ENCODE measurements at places on chromosomes 11 and 22.

GRCh38 chr11:126438272-126438671, 82.8 kb downstream of the ST3GAL4 start:
- DNase-seq, result no peak

GRCh38 chr11:67409261-67409666, 5.4 kb downstream of the TBC1D10C start:
- no peak for DNase-seq

DNA sequence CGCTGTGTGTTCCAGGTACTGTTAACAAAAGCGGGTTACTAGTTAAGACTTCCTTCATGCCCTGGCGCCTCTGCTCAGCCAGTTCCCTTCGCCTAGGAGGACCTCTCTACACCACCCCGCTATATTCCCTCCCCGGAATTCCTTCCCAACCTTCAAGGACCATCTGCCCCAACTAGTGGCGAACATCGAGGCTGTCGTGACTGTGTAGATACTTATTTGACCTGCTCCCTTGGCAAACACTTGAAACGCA, 450 bp upstream of the BCL2L13 start:
- no peak for DNase-seq

GRCh38 chr11:22640862-22641261, 15.2 kb upstream of the FANCF start:
- no peak for DNase-seq

- DNase-seq, result no peak
Measured at GRCh38 chr11:10350334-10350733, 45.5 kb downstream of the ADM start.

DNA sequence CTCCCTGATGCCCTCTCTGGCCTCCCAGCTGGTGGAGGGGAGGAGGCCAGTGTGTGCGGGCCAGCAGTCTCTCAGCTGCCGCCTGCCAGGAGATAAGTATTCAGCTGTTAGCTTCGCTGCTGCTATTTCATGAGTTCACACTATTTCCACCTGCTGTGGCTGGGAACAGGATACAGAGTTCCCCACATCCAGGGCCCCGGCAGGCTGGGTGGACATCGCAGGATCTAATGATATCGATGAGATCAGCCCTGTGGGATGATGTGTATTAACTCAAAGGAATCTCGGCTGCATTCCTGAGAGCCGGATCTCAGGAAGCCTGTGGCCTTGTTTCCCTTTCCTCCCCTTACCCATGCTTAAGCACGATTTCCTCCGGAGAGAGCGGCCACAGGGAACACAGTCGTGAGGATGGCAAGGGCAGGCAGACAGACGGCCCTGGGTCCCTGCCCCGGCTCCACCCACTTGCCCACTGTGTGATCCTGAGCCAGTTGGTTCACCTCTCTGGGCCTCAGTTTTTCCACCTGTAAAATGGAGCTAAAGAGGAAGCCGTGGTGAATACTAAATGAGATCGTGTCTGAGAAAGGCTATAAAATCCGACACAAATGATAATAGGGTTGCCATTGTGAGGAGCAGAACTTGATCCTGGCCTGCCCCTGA, 6.5 kb upstream of the PVALB start:
- DNase-seq, result no peak

- peak; percentile 70 for DNase-seq
Measured at GRCh38 chr11:73623686-73624085, 22.7 kb upstream of the PLEKHB1 start.

DNA sequence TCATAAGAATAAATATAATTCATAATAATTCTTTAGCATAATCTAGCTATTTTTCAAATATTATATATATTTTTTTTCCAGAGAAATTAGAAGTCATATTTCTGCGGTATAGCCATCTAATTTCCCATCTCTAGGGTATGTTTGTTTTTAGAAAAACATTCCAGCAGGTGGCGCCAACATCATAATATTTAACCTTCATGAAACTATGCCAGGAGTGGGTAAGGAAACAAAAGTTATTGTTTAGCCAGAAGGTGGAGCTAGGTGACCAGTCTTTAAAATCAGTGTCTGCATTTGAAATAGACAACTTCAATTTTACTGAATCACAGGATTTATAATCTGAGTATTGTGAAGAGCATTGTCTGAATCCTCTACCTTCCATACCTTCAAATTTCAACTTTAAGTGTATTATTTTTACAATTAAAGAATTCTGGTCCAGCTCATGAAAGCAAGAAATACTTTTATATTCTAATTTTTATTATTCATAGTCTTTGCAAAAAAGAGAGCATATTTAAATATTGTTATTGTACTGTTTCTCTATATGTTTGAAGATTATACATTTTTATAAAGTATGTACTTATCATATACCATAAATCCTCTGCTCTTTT, 15.7 kb upstream of the CCDC179 start:
- DNase-seq, result no peak

DNA sequence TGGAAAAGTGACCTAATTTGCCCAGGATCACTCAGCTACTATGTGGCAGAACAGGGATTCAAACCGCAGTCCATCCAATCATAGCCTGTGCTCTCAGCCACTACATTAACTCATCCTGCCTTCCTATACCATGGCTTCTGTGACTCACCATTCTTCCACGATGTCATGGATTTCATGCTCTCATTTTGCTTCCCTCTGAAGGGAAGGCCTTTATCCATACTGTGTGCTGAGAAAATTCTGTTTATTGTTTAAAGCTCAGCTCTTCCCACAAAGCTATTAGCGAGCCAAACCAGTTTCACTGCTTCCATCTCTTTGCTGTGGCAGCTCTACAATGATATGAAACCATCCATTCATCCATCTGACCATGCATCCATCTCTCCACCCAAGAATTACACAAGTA, 289.9 kb downstream of the TENM4 start:
- no peak for DNase-seq

- no peak for DNase-seq
Measured at GRCh38 chr11:20443596-20443995, 56.1 kb downstream of the PRMT3 start.

DNA sequence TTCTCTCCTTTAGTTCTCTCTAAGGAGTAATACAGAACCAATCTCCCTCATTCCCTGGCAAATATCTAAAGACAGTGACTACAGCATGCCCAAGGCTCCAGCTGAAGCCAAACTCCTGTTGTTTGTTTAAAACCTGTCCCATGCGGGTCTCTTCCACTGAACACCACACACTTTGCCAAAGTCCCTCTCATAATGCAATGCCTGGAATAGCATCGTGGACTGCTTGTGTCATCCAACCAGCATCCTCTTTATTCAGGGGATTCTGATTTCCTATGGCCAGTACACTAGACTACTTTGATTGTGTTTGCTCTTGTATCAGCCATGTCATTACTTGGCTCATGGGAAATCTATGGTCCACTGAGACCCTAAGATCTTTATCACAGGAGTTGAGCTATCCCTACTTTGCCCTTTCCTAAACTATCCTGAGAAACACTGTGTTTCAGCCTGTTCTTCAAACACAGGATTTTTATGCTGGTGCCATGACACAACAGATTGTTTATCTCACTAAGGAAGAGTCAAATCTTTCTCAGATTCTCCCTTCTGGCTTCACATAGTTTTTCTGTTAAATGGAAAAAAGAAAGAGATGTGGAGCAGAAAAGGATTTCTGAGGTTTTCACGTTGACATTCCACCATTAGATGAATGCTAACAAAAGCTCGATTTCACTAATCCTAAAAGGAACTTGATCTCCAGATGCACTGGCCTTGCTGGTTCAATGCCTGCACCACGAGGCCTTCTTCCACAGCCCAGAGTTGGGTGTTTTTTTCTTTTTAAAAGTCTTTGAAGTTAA, 15.9 kb upstream of the IRAG1 start:
- no peak for DNase-seq

DNA sequence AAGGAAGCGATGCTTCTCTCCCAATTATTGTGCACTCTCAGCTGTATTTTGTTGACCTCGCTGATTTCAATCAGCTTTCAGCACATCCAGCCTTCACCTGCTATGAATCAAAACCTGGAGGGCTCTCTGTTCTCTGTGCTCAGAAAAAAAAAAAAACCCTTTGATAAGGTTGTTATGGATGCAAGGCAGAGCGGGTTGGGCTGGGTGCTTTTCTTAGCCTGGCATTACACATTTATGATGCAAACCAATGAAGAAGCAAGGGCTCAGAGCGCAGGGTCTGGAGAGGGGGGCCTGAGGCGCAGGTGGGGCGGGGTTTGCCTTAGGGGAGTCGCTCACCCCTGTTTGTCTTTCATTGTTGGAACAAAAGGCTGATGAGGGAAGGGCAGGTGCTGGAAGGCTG, 86.0 kb upstream of the CADM1 start:
- DNase-seq, result no peak

- no peak for DNase-seq
Measured at GRCh38 chr22:29255064-29255621, 12.6 kb downstream of the RHBDD3 start.

DNA sequence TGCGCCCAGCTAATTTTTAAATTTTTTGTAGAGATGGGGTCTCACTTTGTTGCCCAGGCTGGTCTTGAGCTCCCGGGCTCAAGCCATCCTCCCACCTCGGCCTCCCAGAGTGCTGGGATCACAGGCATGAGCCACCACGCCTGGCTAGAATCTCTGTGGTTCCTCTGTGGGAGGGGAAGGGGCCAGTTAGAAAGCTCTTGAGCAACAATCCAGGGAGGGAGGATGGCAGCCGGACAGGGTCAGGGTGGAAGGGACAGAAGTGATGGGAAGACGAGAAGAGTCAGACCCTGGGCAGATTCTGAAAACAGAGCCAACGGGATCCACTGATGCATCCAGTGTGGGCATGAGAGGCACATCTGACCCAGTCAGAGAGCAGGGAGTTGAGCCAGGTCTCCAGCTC, 38.9 kb upstream of the MN1 start:
- DNase-seq, result no peak

- no peak for DNase-seq
Measured at GRCh38 chr11:43922295-43922648, 20.2 kb upstream of the C11orf96 start.

- DNase-seq, result peak; percentile 78
Measured at GRCh38 chr11:46238967-46239800, 38.3 kb upstream of the CREB3L1 start.

DNA sequence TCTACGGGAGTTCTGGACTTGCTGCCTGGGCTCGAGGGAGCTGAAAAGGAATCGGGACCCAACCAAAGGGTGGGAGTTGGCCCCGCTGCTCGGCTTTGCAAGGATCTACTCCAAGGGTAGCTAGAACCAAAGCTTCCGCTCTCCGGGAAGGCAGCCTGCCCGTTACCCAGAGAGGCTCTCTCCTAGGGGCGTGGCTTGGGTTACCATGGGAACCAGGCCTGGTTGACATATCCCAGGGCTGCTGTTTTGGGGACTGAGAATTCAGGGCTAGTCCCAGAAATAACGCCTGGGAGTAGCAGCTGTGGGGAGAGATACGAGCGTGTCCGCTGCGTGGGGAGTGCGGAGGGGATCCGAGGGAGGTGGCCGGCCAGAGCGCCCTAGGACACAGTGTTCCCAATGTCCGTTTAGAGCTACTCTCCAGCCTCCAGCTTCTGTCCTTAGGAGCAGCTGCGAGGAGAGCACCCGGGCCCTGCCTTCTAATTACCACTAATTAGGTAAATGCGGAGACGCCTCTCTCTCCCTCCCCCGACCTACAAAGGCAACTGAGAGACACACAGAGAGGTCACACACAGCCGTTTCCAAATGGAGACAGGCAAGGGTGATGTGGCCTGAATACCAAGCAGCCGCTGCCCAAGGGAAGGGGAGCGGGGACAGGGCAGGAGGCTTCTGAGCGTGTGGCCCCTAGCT, 141.6 kb upstream of the CADM1 start:
- DNase-seq, result peak; percentile 93

- DNase-seq, result peak; percentile 19
Measured at GRCh38 chr11:17846852-17847453, 112.4 kb downstream of the KCNC1 start.

- no peak for DNase-seq
Measured at GRCh38 chr11:111879637-111879960, 258 bp downstream of the CFAP68 start.

DNA sequence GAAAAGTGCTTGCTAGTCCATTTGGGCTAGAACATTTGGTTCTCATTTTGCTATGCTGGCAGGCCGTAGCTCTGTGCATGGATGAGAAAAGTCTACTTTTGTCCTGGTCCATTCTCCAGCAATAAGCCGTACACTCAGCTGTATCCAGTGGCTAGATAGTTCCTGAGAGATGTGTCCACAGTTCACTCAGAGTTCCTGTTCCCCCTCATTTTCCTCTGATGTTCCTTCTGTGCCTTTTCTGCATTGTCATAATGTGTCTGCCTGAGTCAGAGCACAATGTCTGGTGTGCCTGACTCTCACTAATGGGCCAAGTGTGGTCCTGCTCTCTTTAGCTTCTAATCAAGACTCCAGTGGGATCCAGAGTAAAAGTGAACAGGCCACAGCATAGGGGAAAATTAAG, 215.7 kb upstream of the CTSC start:
- DNase-seq, result no peak

DNA sequence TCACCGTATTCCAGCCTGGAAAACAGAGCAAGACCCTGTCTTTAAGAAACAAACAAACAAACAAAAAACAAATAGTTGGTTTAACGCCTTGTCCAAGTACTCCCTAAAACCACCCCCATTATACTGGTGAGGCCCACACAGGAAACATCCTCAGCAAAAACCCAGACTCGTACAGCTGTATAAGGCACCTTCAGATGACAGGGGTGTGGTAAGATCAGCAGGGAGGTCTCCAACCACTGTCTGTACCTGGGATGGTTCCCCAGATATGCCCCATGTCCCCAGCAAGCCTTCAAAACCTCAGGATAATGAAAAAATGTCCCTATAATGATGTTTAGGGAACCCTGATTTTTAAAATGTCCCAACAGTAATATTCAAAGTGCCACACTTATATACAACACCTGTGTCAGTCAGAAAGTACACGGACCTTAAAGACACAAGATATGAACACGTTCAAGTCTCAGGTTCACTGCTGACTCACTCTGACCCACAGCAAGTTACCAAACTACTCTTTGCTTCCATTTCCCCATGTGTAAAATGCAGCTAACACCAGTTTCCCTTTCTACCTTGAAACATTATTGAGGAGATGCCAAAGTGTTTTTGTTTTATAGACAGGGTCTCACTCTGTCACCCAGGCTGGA, 9.3 kb downstream of the SF3A1 start:
- no peak for DNase-seq

DNA sequence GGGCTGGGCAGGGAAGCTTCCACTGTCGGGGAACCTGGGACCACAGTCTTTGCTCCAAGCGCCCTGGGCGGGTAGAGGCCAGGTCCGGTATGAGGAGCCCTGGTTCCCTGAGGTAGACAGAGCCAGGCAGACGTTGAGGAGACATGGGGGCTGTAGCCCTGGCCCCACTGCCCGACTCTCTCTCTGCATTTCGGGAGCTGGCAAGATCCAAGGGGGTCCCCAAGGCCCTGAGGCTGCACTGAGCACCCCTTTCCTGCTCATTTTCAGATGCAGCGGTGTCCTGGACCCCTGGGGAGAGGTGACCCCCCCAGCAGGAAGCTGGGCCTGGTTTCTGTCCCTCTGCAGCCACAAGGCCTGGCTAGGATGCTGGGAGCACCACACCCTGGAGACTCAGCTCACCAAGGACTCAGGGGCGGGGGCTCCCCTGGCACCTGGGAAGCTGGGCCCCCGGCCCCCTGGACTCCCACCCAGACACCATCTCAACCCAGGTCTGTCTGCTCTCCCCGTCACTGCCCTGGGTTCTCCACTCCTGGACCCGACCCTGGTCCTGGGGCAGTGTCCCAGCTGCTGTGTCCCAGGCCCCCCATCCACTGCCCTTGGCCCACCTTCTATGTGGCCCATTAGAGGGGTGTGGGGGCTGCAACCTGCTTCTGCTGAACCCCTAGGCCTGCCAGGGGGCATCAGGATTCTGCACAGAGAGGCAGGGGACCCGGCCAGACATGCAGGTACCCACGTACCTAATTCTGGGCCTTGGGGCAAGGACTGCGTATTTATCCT, 15.0 kb upstream of the MUC6 start:
- DNase-seq, result peak; percentile 4

All from posterior cingulate gyrus (tissue), 11 donors.